GM23338 (cell line): ENCODE measurements at places on chromosomes 11 and 22. TPM values are rescaled to one million over a fixed set of nuclear protein-coding genes. Genes with fewer than 3 reads are reported as not detected.

The OR5P2 gene
- 1.3 and 1.5 TPM in 2 replicates for total RNA-seq

The MMP7 gene
- total RNA-seq, result not detected in 2 replicates

The PRR33 gene
- 0.04 TPM in 1 of 2 replicates, not detected in the other for total RNA-seq

The VWCE gene
- total RNA-seq, result 13.1 and 16.9 TPM in 2 replicates

DNA sequence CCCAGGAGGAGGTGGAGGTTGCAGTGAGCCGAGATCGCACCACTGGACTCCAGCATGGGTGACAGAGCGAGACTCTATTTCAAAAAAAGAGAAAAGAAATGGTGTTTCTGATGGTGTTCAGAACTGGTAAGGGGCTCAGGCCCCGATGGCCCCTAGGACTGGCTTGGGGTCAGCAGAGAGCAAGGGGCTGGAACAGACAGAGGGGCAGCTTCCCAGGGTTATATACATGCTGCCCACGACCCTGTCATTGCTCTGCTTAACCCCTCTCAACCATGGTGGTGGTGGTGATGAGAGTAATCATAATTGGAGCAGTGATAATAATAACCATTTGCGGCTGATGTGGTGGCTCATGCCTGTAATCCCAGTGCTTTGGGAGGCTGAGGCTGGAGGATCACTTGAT lies 79.4 kb downstream of the CEP164 start:
- no peaks in the 10 kb centered on the region for H3K27me3 ChIP-seq
- no peak overlapping the region for H3K27ac ChIP-seq
- H3K4me3 ChIP-seq, result no peak overlapping the region
- peaks cover 14% of the 10 kb centered on the region for H3K36me3 ChIP-seq
- H3K4me1 ChIP-seq, result no peaks in the 10 kb centered on the region

DNA sequence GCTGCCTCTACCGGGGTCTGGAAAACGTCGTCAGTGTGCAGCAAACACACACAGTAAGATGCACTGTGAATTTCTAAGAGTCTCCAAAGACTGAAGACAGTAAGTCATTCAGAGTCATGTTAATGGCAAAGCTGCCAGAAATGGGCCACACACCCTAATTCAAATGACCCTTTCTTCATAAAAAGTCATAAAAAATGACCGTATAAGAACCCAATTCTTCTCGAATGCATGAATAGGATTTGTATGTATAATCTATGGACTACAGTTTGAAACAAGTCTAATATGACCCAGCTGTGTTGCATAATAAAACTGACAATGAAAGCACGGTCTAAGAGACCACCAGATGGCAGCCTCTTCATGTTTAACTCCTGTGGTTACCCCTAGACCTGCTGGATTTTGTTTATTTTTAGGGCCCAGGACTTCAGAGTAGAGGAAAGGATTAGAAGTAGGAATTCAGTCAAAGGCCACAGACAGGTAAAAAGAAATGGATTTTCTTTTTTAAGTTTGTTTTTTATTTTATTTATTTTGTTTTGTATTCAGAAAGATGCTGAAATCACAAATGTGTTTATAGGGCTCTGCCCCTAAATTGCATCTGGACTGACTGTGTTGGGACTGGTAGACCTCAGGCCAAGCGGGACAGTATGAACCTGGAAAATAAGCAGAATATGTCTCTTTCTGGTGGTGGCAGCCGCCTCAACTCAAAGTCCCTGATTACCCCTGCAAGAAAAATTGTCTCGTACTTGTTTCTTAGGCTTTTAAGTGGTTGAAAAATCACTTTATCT lies 32.1 kb upstream of the SLC5A12 start:
- H3K27me3 ChIP-seq, result no peaks in the 10 kb centered on the region
- no peaks in the 10 kb centered on the region for H3K4me1 ChIP-seq
- H3K27ac ChIP-seq, result no peak overlapping the region

DNA sequence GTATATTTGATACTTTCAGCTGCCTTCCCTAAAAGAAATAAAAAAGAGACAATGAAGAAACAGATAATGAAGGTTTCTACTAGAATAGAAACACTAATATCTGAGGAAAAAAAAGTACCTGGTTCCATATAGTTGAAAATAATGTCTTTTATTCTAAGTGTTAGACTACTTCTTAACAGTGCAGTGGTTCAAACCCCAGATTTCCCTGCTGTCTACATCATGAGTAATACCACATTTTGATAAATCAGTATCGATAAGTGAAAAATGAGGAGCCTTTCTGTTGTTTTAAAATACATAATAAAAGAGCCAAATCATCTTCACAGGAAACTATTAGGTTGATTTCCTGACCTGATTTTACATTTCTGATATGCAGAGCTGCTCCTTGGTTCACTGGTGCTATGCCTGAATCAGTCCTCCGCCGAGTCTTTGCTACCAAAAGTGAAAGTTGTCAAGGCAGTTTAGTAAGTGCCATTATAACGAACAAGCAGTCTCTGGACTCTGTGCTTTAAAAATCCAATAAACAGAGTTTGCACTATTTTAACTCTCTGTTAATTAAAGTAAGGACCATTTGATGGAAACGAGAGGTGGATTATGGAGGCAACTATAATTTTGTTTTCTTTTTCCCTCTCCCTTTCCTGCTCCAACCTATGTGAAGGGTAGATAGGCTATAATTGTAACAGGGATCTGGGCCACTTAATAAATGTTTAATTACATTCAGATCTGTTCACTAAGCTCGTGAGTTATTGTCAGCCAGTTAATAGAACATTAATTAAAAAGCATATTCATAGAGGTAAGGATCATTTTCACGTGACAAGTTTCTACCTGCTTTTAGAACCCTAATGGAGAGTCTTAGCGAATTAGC lies 724.5 kb upstream of the RAG2 start:
- no peak for DNase-seq
- H3K4me3 ChIP-seq, result no peak overlapping the region; the same call in 1 of the 2 replicates
- no peaks in the 10 kb centered on the region for H3K4me1 ChIP-seq
- H3K27ac ChIP-seq, result no peak overlapping the region
- no peaks in the 10 kb centered on the region for H3K27me3 ChIP-seq
- H3K36me3 ChIP-seq, result peaks cover 14% of the 10 kb centered on the region

DNA sequence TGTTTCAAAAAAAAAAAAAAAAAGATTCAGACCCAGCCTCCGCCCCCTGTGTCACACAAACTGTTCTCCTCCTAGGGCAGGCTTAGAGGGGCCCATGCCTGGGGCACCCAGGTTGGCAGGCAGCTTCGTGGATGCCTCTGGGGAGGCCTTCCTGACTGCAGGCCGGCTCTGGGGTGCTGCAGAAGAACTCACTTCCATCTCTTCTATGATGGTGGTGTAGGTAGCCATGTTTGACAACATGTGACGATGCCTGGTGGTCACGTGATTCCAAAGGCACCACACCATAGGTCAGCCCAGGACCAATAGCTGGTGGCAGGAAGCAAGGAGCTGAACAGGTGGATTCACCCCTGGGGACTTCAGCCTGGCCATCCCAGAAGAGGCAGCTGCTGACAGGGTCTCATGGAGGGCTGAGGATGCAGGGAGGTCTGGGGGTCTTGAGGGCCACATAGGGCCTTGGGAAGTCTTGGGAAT lies 24.1 kb upstream of the CELSR1 start:
- no peak overlapping the region for H3K27ac ChIP-seq
- DNase-seq, result peak; percentile 78
- H3K27me3 ChIP-seq, result no peaks in the 10 kb centered on the region
- H3K36me3 ChIP-seq, result no peaks in the 10 kb centered on the region
- H3K4me1 ChIP-seq, result no peaks in the 10 kb centered on the region
- peak overlapping the region; percentile 34; the same call in 1 of the 2 replicates for H3K4me3 ChIP-seq

- no peak for DNase-seq
- H3K27me3 ChIP-seq, result no peaks in the 10 kb centered on the region
- H3K36me3 ChIP-seq, result no peaks in the 10 kb centered on the region
- peaks cover 11% of the 10 kb centered on the region for H3K4me1 ChIP-seq
These were observed 7.8 kb downstream of the RPS6KA4 start for GRCh38 chr11:64366751-64367150.

DNA sequence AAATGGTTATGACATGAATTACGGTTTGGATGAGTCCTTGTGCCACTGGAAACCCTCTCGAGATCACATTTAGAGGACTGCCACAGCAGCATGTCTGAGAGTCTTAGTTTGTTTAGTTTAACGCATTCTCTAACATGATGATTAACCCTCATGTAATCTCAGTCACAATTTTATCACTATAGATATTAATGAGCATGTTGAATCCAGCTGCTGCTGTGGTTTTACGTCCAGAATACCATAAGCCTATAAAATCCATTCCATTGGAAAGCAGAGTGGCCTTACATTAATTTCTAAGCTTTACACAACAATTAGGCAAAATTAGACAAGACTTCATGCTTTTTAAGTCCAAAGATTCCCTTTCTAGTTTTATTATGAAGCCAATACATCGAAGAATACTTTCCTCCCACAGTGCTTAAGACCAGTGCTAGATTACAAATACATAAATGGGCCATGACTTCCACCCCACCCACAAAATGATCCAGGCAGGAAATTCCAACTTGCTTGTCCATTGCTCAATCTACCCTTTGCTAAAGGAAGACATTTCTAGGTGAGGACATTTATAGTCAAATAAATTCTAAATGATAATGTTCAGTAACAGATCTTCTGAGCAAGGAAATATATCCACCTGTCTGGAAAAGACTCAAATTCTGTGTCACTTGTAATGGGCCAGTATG lies 3.5 kb upstream of the ELMOD1 start:
- no peaks in the 10 kb centered on the region for H3K36me3 ChIP-seq
- H3K4me3 ChIP-seq, result no peak overlapping the region
- H3K4me1 ChIP-seq, result peaks cover 16% of the 10 kb centered on the region
- H3K27me3 ChIP-seq, result peaks cover 60% of the 10 kb centered on the region

DNA sequence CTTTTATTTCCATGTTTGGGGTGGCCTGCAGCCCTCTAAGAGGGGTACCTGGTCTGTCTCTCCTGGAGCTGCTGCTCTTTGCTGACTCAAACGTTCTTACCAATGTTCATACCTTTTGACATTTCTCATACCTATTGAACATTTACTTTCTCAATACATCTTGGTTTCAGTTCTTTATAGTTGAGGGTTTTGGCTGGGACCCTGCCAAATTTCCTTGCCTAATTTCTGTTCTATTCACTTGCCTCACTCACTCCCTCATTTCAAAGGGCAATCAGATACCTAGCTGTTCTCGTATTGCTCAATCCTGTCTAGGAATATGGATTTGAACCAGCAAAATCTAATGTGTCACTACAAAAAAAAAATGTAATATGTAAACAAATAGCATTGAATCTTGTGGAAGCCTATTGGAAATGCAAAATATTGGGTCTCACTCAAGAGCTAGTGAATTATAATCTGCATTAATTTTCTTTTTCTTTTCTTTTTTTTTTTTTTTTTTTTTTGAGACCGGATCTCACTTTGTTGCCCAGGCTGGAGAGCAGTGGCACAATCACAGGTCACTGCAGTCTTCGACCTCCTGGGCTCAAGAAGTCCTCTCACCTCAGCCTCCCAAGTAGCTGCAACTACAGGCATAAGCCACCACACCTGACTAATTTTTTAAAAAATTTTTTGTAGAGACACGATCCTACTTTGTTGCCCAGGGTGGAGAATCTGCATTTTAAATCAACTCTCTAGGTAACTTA lies 7.5 kb downstream of the OR6M1 start:
- H3K4me3 ChIP-seq, result no peak overlapping the region
- H3K27me3 ChIP-seq, result no peaks in the 10 kb centered on the region
- H3K4me1 ChIP-seq, result peaks cover 7% of the 10 kb centered on the region
- no peak overlapping the region for H3K27ac ChIP-seq
- no peak for DNase-seq
- no peaks in the 10 kb centered on the region for H3K36me3 ChIP-seq
